ENCODE measurements at places on chromosomes 12 and 14.

DNA sequence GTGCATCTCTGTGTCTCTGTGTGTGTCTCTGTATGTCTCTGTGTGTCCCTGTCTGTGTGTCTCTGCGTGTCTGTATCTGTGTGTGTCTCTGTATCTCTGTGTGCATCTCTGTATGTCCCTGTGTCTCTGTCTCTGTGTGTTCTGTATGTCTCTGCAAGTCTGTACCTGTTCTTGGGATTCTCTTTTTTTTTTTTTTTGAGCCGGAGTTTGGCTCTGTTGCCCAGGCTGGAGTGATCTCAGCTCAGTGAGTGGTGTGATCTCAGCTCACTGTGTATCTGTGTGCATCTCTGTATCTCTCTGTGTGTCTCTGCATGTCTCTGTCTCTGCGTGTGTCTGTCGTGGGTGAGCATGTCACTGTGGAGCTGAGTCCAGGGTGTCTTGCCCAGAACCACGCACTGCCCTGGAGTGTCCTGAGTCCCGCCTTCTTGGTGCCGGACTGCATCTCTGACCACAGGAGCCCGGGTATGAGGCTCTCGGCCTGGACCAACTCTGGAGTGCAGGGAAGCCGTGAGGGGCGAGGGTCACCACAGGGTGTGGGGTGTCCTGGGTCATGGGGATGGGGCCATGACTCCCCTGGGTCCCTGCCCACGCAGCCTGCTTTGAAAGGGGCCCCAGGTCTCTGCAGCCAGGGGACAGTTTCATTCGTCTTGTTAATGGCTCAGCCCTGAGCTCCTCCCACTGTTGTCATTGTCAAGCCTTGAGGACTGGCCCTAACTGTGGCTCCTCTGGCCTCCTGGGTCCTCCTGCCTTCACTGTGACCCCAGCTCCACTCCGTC is 11.8 kb downstream of the MYL2 start:
- DNase-seq, result no peak

DNA sequence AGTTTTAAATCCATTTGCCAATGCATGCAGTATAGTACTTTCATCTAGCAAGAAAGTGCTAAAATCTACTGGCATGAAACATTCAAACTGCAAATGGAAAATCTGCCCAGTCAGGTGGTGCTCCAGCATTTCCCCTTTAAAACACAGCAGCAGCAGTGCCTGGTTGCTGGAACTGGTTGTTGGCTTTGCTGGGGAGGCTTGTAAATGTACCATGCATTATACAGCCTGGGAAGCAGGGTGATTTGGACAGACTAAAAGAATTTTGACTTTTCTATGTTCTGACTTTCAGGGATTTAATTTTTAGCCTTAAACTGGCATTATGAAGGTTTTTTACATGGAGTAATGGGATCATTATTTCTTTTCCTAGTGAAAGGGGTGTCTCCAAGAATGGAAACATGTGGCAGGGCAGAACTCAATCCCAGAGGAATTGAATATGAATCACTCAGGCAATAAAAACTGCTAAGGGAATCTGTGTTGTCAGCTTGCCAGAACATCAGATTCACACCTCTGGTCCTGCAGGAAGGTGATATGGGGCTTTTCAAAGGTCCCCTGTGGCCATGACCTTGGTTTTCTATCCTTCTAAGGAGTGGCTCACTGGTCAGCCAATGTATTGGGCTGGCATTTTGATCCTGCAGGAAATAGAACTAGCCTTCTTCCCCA is 9.0 kb upstream of the PAX9 start:
- DNase-seq, result no peak

- no peak for DNase-seq
These were observed 153.9 kb downstream of the LRRK2 start for GRCh38 chr12:40378691-40379090.

DNA sequence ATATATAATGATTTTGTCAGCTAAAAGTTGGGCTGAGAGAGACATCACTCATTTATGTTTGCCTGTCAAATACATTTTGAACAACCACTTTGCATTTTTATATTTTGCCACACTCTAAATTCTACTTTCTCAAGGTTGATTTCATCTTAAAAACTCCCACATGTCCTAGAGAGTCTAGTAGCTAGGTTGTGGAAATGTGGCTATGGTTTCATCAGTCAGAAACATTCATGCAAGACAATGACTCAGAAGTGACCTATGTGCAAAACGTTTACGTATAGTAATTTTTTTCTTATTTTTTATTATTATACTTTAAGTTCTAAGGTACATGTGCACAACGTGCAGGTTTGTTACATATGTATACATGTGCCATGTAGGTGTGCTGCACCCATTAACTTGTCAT is 27.4 kb upstream of the PRKD1 start:
- DNase-seq, result no peak

GRCh38 chr12:15541996-15542631 is 219.8 kb downstream of the PTPRO start:
- no peak for DNase-seq
